ENCODE measurements at places on chromosomes 3 and 15. TPM values are rescaled to one million over a fixed set of nuclear protein-coding genes. Genes with fewer than 3 reads are reported as not detected.

TBC1D21 gene
- total RNA-seq = not detected

GOLGA8B gene
- 16.7 TPM for total RNA-seq

MYZAP gene
- total RNA-seq = 0.17 TPM

PLAAT1 gene
- not detected for total RNA-seq

TBC1D23 gene
- 50.2 TPM for total RNA-seq

PRSS50 gene
- total RNA-seq = not detected

C3orf18 gene
- 19.4 TPM for total RNA-seq

LRRC31 gene
- not detected for total RNA-seq

CCDC71 gene
- 19.5 TPM for total RNA-seq

NISCH gene
- total RNA-seq = 81.8 TPM

LEO1 gene
- total RNA-seq = 35.8 TPM

FILIP1L gene
- total RNA-seq = 7.6 TPM

TLR9 gene
- total RNA-seq = under 0.01 TPM

MUC4 gene
- total RNA-seq = 0.16 TPM

XIRP1 gene
- not detected for total RNA-seq

WNT7A gene
- total RNA-seq = not detected

C3orf22 gene
- total RNA-seq = not detected

SLC12A8 gene
- 2.8 TPM for total RNA-seq

ZSCAN29 gene
- 15.9 TPM for total RNA-seq

SPINT1 gene
- 0.32 TPM for total RNA-seq

ISLR2 gene
- total RNA-seq = 0.16 TPM

FANCD2 gene
- total RNA-seq = 3.6 TPM

TM4SF4 gene
- not detected for total RNA-seq

FGF12 gene
- not detected for total RNA-seq

OXSR1 gene
- 18.4 TPM for total RNA-seq

GATM gene
- 0.16 TPM for total RNA-seq

CEP97 gene
- total RNA-seq = 10.1 TPM

QTRT2 gene
- total RNA-seq = 9.1 TPM

GNAT1 gene
- total RNA-seq = not detected

TPRA1 gene
- total RNA-seq = 36.1 TPM

LIPC gene
- 4.0 TPM for total RNA-seq

FSTL1 gene
- total RNA-seq = 526 TPM

LEKR1 gene
- total RNA-seq = 0.26 TPM

SLC51A gene
- total RNA-seq = not detected

TMCC1 gene
- total RNA-seq = 11.8 TPM

UBXN7 gene
- total RNA-seq = 19.8 TPM

RTP4 gene
- 3.0 TPM for total RNA-seq

MRAS gene
- total RNA-seq = 29.1 TPM

GFM1 gene
- 22.7 TPM for total RNA-seq

ENTPD3 gene
- 0.09 TPM for total RNA-seq

C3orf20 gene
- total RNA-seq = not detected

CCR8 gene
- not detected for total RNA-seq

SOX14 gene
- total RNA-seq = not detected

FGF7 gene
- total RNA-seq = 393 TPM

PLA2G4F gene
- total RNA-seq = under 0.01 TPM

LMLN gene
- 9.5 TPM for total RNA-seq

PRR20G gene
- not detected for total RNA-seq

TNFAIP8L3 gene
- total RNA-seq = 80.4 TPM

WDR93 gene
- 0.16 TPM for total RNA-seq

CCR3 gene
- 0.09 TPM for total RNA-seq

MESP1 gene
- 0.17 TPM for total RNA-seq

ZNF710 gene
- total RNA-seq = 6.5 TPM

WDR53 gene
- total RNA-seq = 4.9 TPM

NEIL1 gene
- total RNA-seq = 6.3 TPM

DNAH12 gene
- total RNA-seq = under 0.01 TPM

ARHGAP31 gene
- 3.3 TPM for total RNA-seq

PRTG gene
- total RNA-seq = 0.47 TPM

C15orf62 gene
- not detected for total RNA-seq

PPM1L gene
- total RNA-seq = 0.69 TPM

HTR3E gene
- total RNA-seq = not detected

All from bronchial smooth muscle cell (primary cell).